OCI-LY7 (cell line): ENCODE measurements at places on chromosomes 12 and 14.

GRCh38 chr14:61247935-61248334 is 33.2 kb downstream of the TMEM30B start:
- no peak for DNase-seq

DNA sequence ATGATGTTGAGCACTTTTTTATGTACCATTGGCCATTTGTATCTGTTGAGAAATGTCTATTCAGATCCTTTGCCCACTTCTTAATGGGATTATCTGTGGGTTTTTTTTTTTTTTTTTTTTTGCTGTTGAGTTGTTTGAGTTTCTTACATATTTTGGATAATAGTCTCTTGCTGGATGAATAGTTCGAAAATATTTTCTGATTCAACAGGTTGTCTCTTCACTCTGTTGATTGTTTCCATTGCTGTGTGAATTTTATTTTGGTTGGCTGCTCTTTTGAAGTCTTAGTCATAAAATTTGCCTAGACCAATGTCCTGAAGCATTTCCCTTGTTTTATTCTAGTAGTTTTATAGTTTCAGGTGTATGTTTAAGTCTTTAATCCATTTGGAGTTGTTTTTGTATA is 64.5 kb downstream of the CAND1 start:
- DNase-seq = no peak

- no peak for DNase-seq
Measured at GRCh38 chr12:20181416-20182180, 186.7 kb upstream of the PDE3A start.

GRCh38 chr12:62625228-62625627 is 158.6 kb downstream of the MON2 start:
- no peak for DNase-seq

GRCh38 chr12:10661338-10661737 is 12.5 kb downstream of the STYK1 start:
- DNase-seq = no peak

DNA sequence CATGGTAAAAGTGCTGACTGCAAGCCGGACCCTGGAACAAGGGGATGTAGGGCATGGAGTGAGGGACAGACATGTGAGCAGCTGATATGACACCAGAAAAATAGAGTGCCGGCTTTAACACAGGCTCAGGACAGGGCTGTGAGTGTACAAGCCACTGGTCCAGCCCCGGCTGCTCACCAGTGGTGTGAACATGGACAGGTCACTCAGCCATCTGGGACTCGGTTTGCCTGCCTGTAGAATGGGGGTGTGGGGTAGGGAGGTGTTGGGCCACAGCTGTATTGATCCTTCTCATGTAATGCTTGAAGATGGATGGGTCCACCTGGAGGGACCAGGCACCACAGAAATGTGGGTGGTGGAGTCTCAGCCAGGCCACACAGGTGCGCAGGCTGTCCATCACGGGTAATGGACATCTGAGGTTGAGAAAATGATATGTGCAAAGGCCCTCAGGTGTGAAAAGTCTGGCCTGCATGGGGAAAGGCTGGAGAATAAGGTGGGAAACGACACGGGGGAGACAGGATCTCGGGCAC is 10.6 kb upstream of the KRT74 start:
- no peak for DNase-seq

- no peak for DNase-seq
Measured at GRCh38 chr12:62919838-62920237, 15.1 kb downstream of the PPM1H start.

DNA sequence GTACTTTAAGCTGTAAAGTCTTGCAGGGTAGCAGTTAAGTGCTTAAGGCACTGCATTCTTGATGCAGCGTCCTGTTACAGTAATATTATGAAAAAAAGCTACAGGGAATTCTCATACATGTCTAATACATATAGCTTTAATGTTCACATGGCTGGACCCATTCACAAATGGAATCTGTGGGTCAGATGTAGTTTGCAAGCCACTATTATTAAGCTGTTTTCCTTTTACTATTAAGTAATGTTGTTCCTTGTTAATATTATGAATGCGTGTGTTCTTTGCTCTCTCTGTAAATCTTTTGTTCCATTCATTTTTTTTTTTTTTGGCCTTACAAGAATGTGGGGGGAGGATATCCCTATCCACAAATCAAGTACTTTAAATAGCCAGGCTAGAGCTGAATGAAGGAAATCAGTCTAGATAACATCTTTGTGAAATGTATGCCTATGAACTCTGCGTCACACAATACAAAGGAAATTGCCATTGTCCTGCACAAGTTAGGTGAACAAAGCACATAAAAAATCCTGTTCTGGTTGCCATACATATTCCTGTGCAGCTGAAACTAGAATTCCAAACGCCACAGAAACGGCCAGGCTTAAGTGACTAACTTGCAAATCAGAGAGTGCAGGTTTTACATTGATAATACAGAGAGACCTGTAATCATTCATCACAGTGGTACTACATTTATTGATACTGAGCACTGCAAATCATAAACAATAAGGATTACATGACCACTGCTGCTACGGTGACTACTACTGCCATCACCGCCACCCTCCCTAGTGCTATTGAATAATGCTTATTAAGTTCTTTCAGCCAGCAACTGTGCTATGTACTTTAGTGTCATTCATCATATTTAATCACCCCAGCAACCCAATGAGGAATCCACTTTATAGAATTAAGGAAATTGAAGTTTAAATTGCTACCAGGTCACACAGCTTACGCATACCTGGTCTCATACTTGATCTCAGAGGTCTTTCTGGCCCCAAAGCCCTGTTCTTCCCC is 111.9 kb downstream of the HMGA2 start:
- no peak for DNase-seq

GRCh38 chr14:34135492-34135891 is 184.6 kb upstream of the EGLN3 start:
- no peak for DNase-seq

DNA sequence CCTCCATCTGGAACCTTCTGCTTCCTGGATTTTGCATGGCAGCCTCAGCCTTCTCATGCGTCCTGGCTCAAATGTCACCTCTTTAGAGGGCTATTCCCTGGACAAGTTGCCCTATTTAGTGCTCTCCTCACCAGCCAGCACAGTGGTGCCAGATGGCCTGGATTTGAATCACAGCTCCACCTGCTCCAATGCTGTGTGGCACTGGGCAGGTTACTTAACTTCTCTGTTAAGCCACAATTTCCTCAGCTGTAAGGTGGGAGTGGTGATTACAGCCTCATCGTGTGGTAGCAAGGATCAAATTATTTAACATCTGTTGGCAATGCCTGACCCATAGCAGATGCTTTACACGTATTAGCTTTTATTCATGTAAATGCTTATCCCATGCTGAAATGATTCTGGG is 16.7 kb upstream of the POP5 start:
- no peak for DNase-seq

- DNase-seq = no peak
Measured at GRCh38 chr12:29505122-29505521, 7.6 kb upstream of the OVCH1 start.

- DNase-seq = no peak
Measured at GRCh38 chr12:26948309-26948708, 10.0 kb downstream of the FGFR1OP2 start.

DNA sequence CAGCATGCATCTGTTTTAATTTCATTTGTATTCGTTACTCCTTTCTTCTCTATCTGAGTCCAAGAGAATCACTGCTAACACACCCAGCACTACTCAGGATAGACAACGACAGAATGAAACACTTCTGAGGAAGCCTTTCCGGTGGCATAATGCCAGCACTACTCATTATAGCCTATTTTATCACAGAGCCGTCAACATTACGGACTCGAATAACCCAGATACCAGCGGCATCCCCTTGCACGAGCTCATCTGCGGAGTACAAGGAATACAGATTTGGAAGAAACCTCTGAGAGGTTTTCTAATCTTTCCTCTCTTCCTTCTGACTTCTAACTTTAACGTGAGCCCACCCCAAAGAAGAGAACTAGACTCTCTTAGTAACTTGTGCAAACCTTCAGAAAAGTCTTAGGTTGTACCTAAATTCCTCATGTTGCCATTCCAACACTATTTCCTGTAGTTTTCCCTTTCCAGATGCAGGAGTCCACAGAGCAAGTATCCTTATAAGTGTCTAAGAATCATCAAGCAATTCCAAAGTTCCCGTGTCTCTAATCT is 248.1 kb downstream of the APAF1 start:
- no peak for DNase-seq

- no peak for DNase-seq
Measured at GRCh38 chr14:46999661-47000060, 348.1 kb upstream of the RPL10L start.

DNA sequence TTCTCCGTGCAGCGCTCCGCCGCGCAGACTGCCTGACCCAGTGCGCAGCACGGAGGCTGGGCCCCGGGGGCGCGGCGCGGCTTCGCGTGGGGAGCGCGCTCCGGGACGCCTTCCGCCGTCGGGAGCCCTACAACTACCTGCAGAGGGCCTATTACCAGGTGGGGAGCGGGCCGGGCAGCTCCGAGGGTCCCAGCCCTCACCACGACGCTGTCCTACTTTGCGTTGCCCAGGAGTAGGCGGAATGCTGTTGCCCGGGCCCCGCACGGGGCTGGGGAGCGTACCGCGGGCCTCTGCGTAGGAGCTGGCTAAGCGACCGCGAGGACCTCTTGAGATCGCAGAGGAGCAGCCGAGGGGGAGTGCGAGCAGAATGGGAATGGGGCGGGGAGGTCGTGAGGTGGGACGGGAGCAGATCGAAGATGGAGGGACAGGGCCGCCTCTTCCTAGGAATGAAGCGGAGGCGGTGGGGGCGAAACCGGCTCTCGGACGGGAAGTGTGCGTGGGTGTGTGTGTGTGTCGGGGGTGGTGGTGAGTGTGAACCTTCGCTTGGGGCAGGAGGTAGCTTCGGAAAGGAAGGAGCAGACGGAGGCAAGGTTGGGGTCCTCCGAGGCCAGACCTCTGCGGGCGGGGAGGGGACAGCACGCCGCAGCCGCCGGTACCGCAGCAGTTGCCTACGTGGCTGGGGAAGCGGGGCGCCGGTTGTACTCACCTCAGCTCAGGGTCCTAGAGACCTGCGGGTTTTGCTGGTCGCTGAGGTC is 751 bp downstream of the P3H3 start:
- peak; percentile 57 for DNase-seq

DNA sequence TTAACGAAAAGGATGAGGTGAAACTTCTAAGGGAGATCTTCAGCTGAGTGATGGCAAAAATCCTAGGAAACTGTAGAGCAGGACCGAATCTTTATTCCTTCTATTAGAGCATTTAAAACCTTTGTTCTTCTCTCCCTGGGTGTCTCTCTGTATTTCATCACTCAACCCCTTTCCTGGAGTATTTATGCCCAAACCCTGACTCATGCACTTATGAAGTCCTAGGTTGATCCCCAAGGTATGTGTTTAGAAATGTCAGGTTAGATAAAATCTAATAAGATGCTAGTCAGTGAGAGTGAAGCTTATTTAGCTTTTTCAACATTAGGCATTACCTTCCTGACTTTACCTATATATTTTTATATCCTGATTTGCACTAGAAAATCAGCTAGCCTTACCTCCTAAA is 239.8 kb upstream of the NPAS3 start:
- DNase-seq = no peak

DNA sequence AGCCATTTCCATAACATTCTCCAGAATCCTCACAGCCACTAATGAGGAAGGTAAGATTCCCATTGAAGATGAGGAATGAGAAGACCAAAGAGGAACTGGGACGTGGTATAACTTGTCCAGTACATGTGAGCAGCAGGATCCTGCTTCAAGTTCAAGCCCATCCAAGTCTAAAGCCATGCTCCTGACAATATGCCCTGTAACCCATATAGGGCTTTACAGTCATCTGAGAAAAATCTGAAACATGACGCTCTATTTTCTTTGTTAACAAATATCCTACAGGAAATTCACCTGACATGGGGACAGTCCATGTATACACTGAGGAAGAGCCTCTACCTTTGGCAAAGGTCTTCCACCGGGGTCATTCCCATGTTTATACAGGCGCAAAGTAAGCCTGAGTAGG is 3.1 kb upstream of the ACTR6 start:
- no peak for DNase-seq

DNA sequence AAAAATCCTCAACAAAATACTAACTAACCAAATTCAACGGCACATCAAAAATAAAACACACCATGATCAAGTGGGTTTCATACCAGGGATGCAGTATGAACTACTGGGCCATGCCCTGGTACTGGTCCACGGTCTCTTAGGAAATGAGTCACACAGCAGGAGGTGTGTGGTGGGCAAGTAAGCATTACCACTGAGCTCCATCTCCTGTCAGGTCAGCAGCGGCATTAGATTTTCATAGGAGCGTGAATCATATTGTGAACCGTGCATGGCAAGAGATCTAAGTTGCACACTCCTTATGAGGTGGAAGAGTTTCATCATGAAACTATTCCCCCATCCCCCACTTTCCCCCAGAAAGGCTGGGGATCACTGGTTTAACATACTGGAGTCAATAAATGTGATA is 6.7 kb upstream of the LGR5 start:
- no peak for DNase-seq

GRCh38 chr14:102138961-102139285 is 774 bp upstream of the WDR20 start:
- no peak for DNase-seq

GRCh38 chr12:107091989-107092641 is 1.2 kb downstream of the CRY1 start:
- DNase-seq = peak; percentile 20

GRCh38 chr14:58663494-58664111 is 25.8 kb downstream of the DACT1 start:
- no peak for DNase-seq

- no peak for DNase-seq
Measured at GRCh38 chr12:108371801-108372344, 32.8 kb upstream of the CMKLR1 start.

DNA sequence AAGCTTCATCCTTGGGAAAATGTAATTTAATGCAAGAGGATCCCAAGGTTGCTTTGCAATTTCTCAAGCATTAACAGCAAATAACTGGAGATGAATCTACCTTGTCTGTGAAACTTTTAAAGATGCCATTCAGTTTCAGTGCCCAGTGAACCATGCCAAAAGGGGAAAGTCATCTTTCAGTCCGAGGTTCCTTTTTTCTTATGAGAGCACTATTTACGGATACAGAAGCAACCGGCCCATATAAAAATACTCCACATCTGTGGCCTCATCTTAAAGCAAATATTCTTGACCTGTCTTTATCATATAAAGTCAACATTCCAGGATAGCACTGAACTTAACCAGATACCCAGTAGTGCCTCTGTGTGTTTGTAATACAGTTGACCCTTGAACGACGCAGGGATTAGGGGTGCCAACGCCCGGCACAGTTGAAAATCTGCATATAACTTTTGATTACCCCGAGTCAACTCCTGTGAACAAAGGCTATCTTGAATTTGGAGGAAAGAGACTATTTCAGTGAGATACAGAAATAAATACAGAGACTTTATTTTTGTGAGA is 209.4 kb downstream of the PCNX1 start:
- peak; percentile 89 for DNase-seq

GRCh38 chr14:23709923-23710322 is 73.8 kb downstream of the DHRS2 start:
- no peak for DNase-seq

DNA sequence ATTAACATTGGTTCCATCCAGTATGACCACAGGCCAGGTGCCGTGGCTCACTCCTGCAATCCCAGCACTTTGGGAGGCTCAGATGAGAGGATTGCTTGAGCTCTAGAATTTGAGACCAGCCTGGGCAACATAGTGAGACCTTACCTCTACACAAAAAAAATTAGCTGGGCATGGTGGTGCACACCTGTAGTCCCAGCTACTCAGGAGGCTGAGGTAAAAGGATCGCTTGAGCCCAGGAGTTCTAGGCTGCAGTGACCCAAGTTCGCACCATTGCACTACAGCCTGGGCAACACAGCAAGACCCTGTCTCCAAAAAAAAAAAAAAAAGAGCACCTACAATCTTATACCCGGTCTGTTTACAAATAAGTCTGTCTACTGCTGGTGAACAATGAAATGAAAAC is 9.9 kb downstream of the LTA4H start:
- no peak for DNase-seq
